ENCODE measurements at places on chromosomes 12 and 14.

DNA sequence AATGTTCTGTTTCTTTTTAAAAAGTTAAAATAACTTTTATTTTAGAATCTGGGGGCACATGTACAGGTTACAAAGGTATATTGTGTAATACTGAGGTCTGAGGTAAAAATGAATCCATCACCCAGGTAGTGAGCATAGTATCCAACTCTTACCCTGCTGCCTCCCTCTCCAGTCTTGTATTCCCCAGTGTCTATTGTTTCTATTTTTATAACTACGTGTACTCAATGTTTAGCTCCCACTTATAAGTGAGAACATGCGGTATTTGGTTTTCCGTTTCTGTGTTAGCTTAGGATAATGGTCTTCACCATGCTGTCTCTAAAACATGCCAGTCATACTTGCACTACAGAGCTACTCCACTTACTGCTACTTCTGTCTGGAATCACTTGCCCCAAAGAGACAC lies 8.4 kb downstream of the FBXO33 start:
- DNase-seq = no peak

DNA sequence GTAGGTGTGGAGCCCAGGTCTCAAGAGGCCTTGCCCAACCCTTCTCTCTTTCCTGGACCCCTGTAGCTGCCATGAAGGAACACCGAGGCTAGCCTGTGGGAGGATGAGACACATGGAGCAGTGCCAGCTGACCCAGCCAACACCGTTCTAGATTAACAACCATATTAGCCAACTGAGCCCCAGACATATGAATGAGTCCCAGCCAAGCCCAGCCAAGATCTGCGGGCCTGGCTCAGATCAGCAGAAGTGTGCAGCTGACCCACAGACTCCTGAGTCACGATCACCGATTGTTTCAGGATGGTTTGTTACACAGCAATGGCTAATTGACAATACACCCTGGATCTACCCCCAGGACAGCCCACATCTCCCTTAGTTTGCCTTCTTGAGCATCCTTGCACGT lies 82.1 kb downstream of the NTF3 start:
- no peak for DNase-seq

GRCh38 chr14:67491741-67492507 lies 3.4 kb upstream of the TMEM229B start:
- DNase-seq = no peak

GRCh38 chr12:12338527-12339168 lies 11.4 kb downstream of the MANSC1 start:
- no peak for DNase-seq

DNA sequence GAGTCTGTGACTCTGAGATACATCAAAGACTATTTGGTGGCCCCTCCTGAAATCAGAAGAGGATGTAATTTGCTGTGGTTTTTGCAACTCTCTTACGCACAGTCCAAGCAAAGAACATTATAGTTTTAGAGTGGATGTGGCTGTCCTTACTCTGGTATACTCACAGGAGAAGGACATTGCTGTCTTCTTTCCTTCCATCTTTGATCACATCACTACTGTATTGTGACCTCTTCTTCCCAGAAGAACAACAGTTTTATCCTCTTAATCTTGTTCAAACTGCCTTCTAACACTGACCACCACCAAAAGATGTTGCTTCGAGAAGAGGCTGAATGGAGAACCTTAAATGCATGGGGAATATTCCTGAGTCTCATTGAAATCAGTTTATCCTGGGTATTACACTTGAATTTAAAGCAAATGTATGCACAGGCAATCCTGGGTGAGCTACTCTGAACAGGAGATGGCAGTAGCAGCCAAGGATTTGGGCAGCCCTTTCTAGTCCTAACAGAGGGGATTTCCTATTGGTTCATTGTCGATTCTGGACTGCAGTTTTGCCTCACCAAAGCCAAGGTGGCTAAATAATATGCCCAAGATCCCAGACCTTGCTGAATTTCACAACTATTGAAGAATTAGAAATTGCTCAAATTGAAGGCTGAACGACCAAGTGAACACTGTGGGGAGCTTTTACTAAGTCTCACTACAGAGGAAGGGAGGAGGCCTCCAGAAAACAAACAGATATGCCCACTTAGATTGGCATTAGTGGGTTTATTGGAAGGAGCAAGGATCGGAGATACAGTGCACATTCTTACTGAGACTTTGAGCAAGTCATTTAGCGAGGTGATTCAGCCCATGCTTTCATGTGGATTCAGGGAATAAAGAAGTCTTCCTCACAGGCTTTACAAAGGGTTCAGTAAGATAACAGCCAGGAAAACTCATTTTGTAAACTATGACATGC lies 282.8 kb downstream of the PAWR start:
- DNase-seq = peak; percentile 20

GRCh38 chr12:42267413-42268190 lies 29.6 kb upstream of the YAF2 start:
- DNase-seq = no peak

- DNase-seq = peak; percentile 61
These were observed 17.2 kb upstream of the AKAP5 start for GRCh38 chr14:64447876-64448670.

GRCh38 chr12:112537710-112538396 lies 119.1 kb downstream of the PTPN11 start:
- DNase-seq = no peak

DNA sequence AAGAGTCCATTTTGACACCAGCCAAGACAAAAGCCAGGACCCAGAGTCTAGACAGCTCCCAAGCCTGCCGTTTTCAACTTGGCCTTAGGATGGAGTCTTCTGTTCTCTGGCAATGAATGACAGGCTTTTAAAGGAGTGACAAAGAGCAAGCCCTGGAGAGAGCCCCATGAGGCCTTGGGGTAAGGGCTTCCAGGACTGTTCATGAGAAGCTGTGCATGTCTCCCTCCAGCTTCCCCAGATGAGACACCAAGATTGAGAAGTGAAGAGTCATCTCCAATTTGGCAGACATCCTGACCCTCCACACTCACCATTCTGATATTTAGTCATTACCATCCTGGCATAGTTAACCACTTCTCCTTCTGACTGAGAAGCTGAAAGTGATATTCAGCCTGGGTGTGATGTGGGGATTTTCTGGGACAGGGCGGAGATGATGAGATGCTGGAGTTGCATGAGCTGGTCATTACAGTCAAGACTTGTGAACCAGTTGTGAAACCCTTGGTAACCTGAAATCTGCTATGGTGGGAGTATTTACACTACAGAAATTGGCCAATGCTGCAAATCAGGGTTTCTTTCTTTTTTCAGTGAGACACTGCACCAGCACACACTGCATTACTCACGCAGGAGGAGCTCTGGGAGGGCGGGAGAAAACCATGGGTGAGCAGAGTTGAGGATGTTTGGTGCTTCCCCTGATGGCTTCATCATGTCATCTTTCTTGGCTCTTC lies 77.8 kb downstream of the VCPKMT start:
- DNase-seq = no peak

DNA sequence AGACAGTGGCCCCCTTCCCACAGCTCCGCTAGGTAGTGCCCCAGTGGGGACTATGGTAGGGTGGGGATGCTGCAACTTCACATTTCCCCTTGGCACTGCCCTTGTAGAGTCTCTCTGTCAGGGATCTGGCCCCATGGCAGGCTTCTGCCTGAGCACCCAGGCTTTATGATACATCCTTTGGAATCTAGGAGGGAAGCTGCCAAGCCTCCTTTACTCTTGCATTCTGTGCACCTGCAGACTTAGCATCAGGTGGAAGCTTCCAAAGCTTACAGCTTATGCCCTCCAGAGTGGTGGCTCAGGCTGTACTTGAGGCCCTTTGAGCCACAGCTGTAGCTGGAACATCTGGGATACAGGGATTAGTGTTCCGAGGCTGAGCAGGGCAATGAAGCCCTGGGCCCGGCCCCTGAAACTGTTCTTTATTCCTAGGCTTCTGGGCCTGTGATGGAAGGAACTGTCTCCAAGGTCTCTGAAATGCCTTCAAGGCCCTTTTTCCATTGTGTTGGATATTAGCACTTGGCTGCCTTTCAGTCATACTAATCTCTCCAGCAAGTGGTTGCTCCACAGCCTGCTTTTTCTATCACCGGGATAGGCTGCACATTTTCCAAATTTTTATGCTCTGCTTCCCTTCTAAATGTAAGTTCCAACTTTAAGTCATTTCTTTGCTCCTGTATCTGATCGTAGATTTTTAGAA lies 22.2 kb upstream of the OR6J1 start:
- DNase-seq = no peak

DNA sequence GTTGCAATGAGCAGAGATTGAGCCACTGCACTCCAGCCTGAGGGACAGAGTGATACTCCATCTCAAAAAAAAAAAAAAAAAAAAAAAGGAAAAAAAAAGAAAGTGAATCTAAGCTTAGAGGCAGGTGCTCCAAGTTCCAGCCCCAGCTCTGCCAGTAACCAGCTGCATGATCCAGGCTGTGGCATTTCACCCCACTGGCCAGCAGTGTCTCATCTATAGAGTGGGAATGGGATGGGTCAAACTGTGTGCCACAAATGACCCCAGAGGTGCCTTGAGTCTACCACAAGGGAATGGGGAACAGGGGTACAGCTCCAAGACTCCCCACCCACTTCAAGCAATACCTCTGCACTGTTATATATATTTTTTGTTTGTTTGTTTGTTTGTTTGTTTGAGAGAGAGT lies 5.0 kb downstream of the PLEKHD1 start:
- DNase-seq = no peak

DNA sequence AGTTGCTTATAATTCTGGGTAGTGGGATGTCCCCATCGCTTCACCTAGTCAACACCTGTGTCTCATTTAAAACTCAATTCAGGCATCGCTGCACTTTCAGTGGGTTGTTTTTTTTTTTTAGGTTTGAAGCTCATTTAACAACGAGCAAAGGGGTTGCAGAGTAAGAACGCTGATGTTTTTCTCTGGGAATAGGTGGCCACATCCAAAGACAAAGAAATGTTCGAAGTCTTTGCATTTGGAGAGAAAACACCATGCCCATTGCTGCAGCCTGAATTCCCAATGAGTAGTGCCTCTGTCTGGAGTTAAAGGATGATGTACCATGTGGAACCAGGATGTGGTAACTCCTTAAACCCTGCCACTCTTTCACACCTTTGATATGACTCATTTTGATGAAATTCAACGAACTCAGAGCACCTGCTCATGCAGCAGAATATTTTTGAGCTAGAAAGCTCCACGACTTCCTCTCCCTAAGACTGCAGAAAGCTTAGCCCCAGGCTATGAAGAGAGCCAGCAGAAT lies 35.1 kb upstream of the BATF start:
- no peak for DNase-seq

DNA sequence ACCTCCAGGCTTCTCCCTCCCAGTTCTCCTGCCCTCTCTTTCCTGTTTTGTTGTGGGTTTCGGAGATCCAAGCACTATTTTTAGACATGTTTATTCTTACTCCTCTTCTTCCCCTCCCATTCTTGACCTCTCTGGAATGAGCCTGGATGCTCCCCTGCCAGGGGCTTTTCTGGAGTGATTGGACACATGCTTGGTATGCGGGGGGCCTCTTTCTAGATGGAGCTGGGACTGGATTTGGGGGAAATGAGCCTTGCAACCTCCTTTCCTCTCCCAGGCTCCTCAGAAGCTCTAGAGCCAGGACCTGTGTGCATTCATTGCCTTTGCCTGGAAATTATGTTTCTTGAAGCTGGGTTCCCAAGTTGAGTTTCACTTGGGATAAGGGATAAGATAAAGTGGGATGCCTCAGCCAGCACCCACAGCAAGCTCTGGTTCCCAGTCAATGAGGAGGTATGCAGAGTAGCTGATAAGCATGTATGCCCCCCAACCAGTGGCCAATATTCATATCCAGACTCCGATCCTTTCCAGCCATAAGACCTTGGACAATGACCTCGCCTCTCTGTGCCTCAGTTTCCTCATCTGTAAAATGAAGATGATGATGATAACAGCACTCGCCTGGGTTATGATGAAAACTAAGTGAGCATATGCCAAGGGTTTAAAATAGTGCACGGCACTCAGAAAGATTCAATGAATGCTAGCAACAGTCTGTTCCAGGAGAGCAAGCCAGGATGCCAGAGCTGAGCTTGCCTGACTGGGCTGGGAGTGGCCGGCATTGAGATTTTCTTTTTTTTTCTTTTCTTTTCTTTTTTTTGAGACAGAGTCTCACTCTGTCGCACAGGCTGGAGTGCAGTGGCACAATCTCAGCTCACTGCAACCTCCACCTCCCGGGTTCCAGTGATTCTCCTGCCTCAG lies 97.8 kb downstream of the SCARB1 start:
- DNase-seq = no peak

DNA sequence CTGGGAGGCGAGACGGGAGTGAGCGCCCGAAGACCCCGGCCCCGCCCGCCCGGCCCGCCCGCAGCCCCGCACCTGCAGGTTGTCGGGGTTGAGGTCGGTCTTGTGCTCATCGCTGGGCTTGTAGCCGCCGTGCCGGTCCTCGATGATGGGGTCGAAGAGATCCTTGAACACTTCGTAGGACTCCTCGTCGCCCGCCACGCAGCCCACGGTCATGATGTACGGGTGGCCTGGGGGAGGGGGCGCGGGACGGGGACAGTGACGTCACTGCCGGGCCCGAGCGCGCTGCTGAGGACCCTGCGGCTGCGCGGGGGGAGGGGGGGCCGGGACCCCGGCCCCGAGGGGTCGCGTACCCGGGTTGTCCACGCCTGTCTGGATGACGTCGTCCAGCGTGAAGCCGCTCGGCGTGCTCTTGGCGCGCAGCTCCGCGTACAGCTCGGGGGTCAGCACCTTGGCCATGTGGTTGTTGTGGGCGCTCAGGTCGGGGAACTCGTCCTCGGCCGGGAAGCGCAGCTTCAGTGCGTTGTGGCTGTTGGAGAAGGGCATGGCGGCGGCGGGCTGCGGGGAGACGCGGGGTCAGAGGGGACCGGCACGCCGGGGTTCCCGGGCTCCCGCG lies 573 bp downstream of the CKB start:
- DNase-seq = peak; percentile 42

DNA sequence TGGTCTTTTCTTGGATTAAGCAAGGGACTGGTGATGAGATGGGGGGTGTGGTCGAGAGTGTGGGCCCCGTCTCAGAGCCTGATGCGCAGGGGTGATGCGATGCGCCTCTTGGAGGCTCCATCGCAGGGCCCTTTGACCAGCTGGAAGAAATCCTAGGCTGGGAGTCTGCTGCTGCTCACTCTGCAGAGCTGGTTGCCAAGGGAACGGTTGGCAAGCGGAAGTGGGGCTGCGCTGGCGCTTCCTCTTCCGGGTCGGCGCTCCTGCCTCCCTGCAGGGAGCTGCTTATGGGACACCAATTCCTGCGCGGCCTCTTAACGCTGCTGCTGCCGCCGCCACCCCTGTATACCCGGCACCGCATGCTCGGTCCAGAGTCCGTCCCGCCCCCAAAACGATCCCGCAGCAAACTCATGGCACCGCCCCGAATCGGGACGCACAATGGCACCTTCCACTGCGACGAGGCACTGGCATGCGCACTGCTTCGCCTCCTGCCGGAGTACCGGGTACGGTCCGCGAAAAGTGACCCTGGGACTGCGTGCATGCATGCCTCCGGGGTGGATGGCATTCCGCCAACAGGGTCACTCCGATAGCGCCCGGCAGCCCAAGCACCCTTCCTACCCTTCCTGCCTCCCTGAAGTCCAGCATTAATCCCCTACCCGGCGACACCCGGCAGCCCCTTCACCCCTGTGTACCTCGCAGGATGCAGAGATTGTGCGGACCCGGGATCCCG lies at the start of gene MYG1:
TSS of gene MYG1 (plus strand) at position 242 of the 727 bp plus-strand sequence. CDS start at position 285, 43 bp downstream.
- DNase-seq = peak; percentile 70

- DNase-seq = no peak
These were observed 6.7 kb downstream of the ACTR6 start for GRCh38 chr12:100207311-100207710.

- no peak for DNase-seq
These were observed 32.5 kb downstream of the STX2 start for GRCh38 chr12:130806574-130806973.
